Cerebellum (tissue), 4 donors: ENCODE measurements at places on chromosomes 5 and 9. TPM values are rescaled to one million over a fixed set of nuclear protein-coding genes. Genes with fewer than 3 reads are reported as not detected.

DNA sequence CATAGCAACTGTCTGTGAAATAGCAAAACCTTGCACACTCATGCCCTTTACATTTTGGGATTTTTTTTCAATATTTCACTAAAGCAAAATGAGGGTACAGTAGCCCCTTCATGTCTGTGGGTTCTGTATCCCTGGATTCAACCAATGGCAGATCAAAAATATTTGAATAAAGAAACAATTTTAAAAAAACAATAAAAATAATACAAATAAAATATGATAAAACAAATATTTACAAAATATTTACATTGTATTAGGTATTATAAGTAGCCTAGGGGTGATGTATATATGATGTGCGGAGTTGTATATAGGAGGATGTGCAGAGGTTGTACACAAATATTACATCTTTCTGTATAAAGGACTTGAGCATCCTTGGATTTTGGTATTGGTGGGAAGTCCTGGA is 67.3 kb upstream of the CDH10 start:
- DNase-seq = no peak

DNA sequence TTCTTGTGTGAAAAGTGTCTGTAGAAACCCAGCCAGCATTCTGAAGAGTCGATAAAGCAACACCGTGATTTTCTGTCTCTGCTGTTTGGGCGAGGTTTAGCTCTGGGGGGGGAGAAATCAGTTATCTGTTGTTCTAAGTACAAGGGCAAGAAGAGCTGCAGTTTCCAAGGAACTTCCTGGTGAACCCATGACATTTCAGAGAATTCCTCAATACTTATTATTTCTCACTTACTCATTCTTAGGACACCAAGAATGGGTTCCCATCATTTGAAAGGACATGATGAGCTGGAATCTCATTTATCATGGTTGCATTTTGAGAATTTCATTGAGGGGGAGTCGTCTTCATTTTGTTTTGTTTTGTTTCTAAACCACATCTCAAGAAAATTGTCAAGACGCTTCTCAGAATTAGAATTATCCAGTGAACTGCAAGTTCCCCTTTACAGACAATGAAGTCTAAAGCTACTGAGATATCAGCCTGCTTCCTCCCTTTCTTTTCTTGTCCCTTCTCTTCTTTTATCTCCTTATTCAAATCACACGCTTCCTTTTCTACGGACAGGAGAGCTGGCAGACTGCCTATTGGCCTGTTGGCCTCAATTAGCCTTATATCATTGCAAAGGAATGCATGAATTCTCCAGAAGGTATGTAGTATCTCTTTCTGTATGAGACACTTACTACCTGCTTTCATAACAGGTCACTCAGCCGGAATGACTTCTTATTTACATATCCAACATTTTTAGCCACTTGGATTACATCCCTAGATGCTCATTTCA is 53.7 kb downstream of the ZNF462 start:
- peak; percentile 13 for DNase-seq

DNA sequence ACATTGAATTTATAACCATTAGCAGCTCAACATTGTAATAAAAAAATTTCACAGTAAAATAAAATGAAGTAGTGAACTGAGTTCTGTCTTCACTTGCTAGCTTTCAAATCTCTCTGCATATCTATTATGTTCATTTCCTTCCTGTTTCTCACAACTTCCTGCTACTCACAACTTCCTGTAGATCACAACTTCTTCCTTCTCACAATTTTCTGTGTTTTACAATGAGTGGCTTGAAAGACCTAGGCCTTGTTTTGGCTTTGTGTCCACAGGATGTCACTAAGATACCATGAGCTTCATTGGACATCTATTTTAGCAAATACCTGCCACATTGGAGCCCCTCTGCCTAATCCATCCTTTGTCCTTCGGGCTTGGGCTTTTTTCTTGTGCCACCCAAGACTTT is 480.3 kb upstream of the ADAMTS16 start:
- no peak for DNase-seq

GRCh38 chr9:8114826-8115225 is 315.2 kb upstream of the DMAC1 start:
- DNase-seq = no peak

- no peak for DNase-seq
These were observed 10.0 kb upstream of the CAST start for GRCh38 chr5:96651948-96652753.

- DNase-seq = no peak
These were observed 9.6 kb downstream of the ACSL6 start for GRCh38 chr5:132001647-132002561.

DNA sequence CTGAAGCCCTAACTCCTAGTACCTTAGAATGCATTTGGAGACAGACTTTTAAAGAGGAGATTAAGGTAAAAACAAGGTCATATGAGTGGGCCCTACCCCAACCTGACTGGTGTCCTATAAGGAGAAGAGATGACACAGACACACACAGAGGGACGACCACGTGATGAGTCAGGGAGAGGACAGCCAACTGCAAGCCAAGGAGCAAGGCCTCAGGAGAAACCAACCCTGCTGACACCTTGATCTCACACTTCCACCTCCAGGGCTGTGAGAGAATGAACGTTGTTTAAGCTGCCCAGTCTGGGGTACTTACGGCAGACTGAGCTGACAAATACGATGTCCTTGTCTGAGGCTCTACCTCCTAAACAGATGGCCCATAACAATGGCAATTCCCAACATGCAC is 93.6 kb downstream of the ROR2 start:
- DNase-seq = no peak

GRCh38 chr5:141476132-141476911 is 556 bp downstream of the PCDHGC3 start:
- peak; percentile 66 for DNase-seq

DNA sequence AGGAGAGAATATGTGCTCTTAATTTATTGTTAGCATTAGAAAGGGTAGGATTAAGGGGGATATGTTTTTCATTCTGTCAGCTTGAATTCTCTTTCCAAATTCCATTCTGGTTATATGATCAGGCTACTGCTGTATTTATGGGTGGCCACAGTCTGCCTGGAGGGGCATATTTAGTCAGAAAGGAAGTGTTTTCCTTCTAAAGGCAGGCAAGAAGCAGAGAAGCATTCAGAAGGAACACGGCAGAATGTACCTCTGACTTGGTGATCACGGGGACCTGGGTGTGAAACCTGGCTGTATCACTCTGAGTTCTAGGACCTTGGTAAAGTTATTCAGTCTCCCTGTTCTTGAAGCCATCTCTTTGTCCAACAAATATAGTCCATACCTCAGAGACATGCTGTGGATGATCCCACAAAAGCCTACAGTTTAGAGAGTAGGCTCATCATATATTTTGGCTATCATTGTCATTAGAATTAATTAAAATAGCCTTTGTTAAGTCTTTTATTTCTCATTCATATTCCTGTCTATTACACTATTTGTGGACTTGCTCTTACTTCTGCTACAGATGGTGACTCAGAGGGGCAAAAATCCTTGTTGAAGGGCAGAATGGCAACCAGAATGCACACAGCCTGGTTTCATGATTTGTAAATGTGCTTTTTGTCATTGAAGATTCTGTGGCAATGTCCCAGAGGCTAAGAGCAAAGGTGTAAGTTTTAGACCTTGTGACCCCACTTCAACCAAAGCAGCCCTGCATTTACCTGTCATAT is 2.7 kb downstream of the TNC start:
- no peak for DNase-seq

- peak; percentile 54 for DNase-seq
These were observed 8.8 kb downstream of the FAM200C start for GRCh38 chr5:160390787-160391696.

The RORB gene
- total RNA-seq = 21.3 TPM

The RASGRF2 gene
- total RNA-seq = 3.7 TPM

The GRXCR2 gene
- not detected for total RNA-seq
